ENCODE measurements at places on chromosomes 5 and 9. TPM values are rescaled to one million over a fixed set of nuclear protein-coding genes. Genes with fewer than 3 reads are reported as not detected.
A peak's percentile ranks its signal among the peaks of the same experiment; 100 is the strongest.

Gene DNM1
- total RNA-seq = 0.67 TPM

Gene INSL4
- not detected for total RNA-seq

Gene ROR2
- 0.66 TPM for total RNA-seq

Gene GRM6
- total RNA-seq = not detected

Gene SPINK4
- total RNA-seq = not detected

- no peak for DNase-seq
Measured at GRCh38 chr9:21974343-21974721, 19.9 kb downstream of the CDKN2A start.

DNA sequence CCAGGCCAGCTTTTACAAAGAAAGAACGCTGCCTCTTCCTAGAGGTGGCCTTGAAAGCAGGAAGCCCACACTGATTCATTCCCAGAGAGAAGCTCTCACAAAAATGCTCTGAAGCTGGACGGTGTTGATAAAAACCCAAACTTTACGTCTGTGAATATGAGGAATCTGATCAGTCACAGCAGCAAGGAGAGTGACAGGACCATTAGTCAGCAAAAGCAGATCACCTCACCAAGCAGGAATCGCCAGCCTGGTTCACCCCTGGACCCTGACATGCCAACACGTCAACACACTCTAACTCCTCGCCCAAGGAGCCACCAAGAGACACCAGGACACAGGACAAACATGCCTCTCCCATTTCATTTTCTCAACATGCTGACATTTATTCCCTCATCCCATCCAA lies 70.6 kb upstream of the ZNF622 start:
- peak; percentile 45 for DNase-seq

Gene FBXO4
- 8.0 TPM for total RNA-seq

GRCh38 chr5:32297181-32298058 lies 15.3 kb downstream of the MTMR12 start:
- no peak for DNase-seq

GRCh38 chr5:34721327-34721726 lies 65.2 kb downstream of the RAI14 start:
- DNase-seq = no peak

Gene C9
- total RNA-seq = under 0.01 TPM

Gene AIF1L
- 4.7 TPM for total RNA-seq

- DNase-seq = peak; percentile 12
Measured at GRCh38 chr5:43400082-43400481, 12.1 kb downstream of the CCL28 start.

Gene IL4
- not detected for total RNA-seq

- DNase-seq = no peak
Measured at GRCh38 chr5:102772273-102772672, 17.2 kb downstream of the PAM start.

Gene RPS23
- total RNA-seq = 2,158 TPM

DNA sequence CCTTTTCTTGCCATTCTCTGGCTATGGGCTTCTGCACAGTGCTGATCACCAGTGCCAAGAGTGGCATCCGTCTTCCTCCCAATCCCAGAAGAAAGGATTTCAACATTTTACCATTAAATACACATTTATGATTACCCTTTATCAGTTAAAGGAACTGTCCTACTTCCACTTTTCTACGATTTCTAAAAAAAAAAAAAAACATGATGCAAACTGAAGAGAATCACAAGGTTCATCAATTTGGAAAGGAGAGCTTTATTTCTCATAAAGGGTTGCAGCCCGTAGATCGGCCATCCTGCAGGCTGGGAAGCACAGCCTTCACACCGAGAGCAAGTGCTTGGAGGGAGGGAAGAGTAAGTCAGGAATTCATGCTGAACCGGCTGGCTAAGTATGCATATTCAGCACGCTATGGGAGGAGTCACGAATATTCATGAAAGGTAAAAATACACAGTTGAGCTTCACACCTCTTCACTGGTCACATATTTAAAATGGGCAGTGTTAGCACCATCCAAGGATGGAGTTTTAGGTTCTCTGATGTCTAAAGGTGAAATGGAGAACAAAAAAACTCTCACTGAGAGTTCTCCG lies 52.5 kb upstream of the SEMA4D start:
- DNase-seq = no peak

Gene C5orf63
- total RNA-seq = 4.0 TPM

DNA sequence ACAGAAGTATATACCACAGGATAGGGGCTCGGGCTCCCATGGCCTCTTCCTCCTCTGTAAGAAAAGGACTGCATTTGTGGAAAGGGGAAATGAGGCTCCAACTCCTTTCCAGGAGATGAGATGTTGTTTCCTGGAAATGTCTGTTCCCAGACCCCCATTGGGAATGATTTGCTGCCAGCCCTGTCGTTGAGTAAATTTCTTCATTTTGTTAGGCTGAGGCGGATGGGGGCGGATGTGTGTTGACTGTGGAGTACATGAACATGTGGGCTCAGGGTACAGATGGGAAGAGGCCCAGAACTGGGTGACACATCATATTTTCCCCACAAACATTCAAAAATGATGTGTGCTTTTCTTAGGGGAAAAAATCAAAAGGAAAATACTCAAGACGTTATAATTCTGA lies 28.8 kb upstream of the TNFAIP8 start:
- DNase-seq = no peak

Gene ZDHHC11
- 13.4 TPM for total RNA-seq

GRCh38 chr5:143505934-143506333 lies 102.4 kb upstream of the NR3C1 start:
- no peak for DNase-seq

GRCh38 chr9:71859939-71860338 lies 51.1 kb downstream of the ABHD17B start:
- no peak for DNase-seq

Gene IGFBPL1
- total RNA-seq = not detected

DNA sequence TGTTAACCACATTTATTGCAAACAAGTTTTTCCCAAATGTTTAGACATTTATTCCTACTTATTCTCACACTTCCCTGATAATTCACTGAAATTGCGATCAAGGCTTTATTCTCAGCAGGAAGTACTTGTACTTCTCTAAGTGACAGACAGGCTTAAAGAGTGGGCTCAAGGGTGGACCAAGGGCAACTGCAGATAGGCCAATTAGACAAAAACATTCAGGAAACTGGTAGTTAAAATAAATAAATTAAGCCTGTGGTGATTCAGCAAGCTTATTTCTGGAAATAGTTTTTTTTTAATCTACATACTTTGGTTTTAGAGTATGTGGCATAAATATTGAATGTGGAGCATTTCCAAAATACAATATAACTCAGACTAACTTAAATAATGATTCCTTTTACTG lies 136.1 kb downstream of the UGCG start:
- no peak for DNase-seq

GRCh38 chr5:118776755-118777154 lies 211.6 kb downstream of the DTWD2 start:
- DNase-seq = no peak

DNA sequence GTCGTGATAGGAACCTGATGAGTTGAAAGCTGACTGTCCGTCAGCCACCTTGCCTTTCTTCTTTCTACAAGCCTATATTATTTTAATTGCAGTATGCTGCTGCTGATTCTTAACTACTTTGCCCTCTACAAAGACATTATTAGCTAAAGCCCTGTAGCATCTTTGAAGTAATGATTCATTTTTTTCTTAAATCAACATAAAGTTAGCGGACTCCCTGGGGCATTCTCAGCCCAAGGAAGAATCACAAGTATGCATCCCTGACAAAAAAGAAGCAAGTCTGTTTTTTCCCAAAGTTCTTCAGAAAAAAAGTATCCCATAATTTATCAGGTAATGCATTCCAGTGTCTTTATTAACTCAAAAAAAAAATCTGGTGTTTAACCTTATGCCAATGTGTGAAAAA lies 69.5 kb upstream of the TAS2R1 start:
- no peak for DNase-seq
